ENCODE measurements at places on chromosomes 11 and 22.

GRCh38 chr11:107257710-107258109, 199.9 kb downstream of the CWF19L2 start:
- DNase-seq, result no peak

- DNase-seq, result no peak
These were observed 68.6 kb upstream of the CCND1 start for GRCh38 chr11:69572233-69572860.

- no peak for DNase-seq
These were observed 56.8 kb downstream of the GUCY1A2 start for GRCh38 chr11:106961518-106961917.

GRCh38 chr11:128626913-128627665, 39.7 kb upstream of the ETS1 start:
- DNase-seq, result no peak

GRCh38 chr22:42437488-42438292, 5.5 kb upstream of the NFAM1 start:
- peak; percentile 86 for DNase-seq

DNA sequence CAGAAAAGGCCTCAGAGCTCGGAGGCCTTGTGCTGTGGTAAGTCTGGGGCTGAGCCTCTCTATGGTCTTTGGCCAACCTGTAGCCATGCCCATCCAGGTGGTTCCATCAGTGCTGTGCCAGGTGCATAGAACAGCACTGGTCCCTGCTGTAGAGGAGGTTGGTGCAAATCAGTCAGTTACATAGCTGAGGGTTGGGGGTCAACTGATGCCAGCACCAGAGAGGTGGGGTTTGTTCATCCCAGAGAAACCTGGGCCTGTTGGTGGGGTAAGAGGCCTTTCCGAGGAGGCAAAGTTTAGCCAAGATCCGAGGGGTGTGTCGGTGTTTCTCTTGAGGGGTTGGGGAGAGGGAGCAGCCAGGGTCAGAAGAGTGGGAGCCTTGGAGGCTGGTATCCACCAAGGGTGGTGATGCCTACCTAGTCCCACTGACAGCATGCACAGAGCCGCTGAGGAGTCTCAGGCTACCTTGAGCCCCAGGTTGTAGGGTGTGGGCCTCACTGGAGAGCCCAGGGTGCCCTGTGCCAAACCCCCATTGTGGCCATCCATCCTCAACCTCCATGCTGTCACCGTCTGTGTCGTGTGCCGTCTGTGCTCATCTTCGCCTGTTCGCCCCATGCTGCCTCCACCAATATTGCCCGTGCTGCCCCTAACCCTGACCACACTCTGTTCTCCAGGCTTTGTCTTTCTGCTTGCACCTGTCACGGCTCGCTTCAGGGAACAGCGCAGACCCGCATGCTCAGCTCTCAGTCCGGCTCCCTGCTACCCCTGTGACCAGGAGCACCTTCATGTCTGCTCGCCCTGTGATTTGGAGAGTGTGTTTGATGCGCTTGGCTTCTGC, 78.7 kb upstream of the SUSD2 start:
- DNase-seq, result no peak

DNA sequence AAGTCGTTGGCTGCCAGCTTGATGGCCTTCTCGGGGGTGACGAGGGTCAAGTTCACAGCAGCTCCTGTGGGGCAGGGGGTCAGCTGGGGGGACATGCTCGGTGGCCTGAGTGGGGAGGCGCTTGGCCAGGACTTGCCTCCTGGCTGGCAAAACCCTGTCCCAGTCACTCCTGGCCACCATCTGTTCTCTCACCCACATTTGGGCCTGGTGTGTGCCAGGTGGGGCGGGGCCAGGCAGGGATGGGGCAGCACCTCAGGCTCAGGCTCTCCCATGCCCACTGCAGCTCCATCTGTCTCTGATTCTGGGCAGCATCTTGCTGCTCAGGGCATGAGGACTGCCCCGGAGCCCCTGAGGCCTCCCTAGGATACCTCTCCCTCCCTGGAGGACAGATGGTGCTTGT, 3.7 kb upstream of the CEND1 start:
- no peak for DNase-seq

GRCh38 chr11:122984186-122985011, 2.8 kb upstream of the BSX start:
- DNase-seq, result no peak

- DNase-seq, result no peak
These were observed 109.6 kb downstream of the SWAP70 start for GRCh38 chr11:9773524-9773923.

- peak; percentile 81 for DNase-seq
These were observed 19.8 kb upstream of the PLET1 start for GRCh38 chr11:112280268-112281126.

- no peak for DNase-seq
These were observed 9.4 kb upstream of the TECTA start for GRCh38 chr11:121091492-121092152.

DNA sequence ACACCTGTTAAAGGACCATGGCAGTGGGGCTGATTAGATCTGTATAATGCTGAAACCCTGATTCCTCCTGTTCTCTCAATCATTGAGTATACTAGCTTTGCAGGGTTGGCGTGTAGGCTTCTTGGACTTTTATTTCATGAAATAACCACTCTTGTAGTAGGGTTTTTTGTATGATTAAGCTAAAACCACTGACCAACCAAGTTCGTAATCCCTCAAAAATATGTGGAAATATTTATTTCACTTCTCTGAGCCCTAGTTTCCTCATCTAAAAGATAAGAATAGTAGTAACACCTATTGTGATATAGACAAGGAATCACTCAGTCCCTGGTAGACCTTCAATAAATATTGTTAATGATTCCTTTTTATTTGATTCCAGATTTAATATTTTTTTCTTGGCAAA, 4.2 kb downstream of the API5 start:
- no peak for DNase-seq

DNA sequence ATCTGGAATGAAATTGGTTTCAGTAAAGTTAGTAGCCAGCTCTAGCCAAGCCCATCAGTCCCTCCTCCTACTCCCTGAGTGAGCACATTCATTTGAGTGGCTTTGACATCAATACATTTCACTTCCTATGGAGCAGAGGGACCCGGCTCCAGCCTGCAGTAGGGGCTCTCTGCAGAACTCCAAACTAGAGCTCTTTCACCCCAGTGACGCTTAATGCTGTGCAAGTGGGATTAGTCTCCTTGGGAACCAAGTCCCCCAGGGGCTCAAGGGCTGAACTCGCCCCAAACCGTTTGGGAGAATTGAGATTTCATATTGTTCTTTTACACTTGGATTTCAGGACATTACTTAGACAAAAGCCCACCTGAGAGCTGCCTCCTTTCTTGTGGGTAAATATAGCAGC, 4.4 kb upstream of the FAM181B start:
- no peak for DNase-seq
